ENCODE measurements at places on chromosomes 11 and 22. TPM values are rescaled to one million over a fixed set of nuclear protein-coding genes. Genes with fewer than 3 reads are reported as not detected.

APIP gene
- polyA plus RNA-seq: 25.7 TPM

UBE2L6 gene
- polyA plus RNA-seq: 60.3 TPM

HBG1 gene
- polyA plus RNA-seq: 9.7 TPM

OR51I1 gene
- not detected for polyA plus RNA-seq

P4HA3 gene
- 1.3 TPM for polyA plus RNA-seq

RAG2 gene
- polyA plus RNA-seq: 0.19 TPM

DNA sequence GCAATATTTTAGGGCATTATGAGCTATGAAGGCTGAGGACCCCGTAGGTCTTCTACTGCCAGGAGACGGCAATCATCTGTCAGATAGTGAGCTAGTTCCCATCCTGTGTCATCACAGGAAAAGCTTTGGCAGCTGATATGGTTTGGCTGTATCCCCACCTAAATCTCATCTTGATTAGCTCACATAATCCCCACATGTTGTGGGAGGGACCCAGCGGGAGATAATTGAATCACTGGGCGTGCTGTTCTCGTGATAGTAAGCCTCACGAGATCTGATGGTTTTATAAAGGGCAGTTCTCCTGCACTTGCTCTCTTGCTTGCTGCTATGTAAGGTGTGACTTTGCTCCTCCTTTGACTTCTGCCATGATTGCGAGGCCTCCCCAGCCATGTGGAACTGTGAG lies 18.1 kb downstream of the CSRP3 start:
- no peak for DNase-seq

DNA sequence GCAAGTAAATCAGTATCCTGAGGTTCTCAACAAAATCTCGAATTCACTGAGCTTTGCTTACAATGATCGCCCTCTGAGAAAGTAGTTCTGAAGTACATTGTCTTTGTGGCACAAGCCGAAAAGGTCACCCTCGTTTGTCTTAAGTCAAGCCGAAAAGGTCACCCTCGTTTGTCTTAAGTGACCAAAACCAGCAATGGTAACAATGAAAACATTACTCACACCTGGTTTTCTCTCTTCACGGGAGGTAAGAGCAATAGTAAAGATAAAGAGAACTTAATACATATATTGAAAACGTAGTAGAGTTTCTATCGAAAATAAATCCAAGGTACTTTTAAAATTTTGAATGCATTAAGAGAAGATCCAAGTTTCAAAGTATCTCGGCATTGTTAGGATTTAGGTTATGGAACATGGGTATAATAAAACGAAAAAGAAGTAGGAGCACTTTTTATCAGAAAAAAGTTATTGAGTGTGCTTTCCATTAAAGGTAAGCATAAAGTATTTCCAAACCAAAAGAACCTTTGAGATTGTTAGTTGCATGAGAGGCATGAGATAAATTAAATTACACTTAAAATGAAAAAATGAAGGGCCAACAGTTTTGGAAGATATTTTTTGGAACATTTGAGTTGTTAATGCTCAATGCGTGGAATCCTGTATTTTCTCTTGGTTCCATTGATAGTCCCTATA lies 1.2 kb downstream of the BARX2 start:
- DNase-seq: no peak

DNA sequence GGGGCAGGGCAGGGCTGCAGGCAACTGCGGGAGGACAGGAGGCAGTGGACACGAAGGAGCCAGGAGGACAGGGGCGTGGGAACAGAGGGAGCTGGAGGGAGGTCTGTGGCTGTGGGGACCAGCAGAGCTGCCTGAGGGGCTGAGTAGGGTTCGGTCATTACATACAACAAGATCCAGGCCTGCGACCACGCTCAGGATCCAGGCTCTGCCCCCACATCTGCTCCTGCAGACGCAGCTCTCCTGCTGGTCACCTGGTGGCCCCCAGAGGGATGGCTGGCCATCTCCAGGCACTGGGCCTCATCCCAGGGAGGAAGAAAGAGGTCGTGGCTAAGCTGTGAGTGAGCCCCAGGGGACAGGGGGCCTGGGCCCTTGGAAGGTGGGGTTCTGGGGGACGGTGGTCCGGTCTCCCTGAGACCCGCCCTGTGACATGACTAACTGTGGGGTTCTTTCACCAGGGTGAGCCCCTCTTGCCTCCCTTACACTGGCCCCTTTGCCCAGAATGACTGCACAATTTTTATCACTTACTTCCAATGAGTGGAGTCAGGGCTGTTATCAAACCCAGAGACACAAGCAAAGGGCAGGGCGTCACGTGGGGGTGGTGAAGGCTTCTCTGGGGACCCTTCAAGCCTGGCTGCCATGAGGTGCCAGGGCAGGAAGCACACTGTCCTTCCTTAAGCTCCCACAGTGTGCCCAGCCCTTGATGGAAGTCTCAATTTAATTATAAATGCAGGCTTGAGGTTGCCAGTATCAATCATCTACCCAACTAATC lies 6.7 kb upstream of the APOBEC3A start:
- no peak for DNase-seq

GRCh38 chr22:40081662-40082061 lies 86.9 kb downstream of the FAM83F start:
- DNase-seq: no peak

Measured in large intestine (tissue), 12 donors.